ENCODE measurements at places on chromosomes 7 and 10.

- no peak for DNase-seq
These were observed 66.8 kb downstream of the CACNA2D1 start for GRCh38 chr7:82376739-82377138.

- no peak for DNase-seq
These were observed 70.8 kb downstream of the CLIP2 start for GRCh38 chr7:74360008-74360407.

GRCh38 chr7:51226063-51226755, 90.4 kb downstream of the COBL start:
- no peak for DNase-seq

DNA sequence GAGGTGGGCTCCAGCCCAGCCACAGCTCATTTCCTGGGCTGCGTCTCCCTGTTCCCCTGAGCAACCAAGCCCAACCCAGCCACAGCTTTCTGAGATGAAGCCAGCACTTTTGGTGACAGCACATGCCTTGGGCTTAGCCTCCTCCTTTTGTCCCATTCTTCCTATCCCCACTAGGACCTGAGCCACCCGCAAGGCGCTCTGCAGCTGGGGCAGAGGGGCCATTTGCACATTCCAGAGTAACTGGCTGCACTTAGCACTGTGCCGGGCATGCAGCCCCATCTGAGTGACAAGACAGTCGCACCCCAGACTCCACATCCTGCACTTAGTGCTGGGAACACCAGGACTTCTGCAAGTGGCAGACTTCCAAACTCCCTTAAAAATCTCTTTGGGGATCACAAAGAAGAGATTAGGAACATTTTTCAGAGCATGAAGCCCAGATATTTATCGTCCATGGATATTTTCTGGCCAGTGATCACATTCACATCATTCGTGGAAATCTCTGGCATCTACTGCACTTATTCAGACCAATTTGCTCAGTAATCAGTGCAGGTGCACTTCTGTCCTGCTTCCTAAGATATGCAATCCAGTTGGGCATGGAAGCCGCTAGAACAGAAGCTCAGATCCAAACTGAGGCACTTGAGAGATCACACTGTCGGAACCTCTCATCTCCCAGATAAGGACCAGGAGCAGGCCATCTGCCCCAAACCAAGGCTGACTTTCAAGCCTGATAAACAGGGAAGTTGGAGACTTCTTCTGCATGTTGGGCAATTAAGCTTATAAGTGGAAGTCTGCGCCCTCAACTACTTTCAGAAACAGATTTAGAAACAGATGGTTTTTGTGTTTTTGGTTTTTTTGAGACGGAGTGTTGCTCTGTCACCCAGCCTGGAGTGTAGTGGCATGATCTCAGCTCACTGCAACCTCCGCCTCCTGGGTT, 26.4 kb downstream of the CHST15 start:
- DNase-seq = no peak

GRCh38 chr7:156496363-156496769, 144.2 kb upstream of the RNF32 start:
- DNase-seq = no peak

DNA sequence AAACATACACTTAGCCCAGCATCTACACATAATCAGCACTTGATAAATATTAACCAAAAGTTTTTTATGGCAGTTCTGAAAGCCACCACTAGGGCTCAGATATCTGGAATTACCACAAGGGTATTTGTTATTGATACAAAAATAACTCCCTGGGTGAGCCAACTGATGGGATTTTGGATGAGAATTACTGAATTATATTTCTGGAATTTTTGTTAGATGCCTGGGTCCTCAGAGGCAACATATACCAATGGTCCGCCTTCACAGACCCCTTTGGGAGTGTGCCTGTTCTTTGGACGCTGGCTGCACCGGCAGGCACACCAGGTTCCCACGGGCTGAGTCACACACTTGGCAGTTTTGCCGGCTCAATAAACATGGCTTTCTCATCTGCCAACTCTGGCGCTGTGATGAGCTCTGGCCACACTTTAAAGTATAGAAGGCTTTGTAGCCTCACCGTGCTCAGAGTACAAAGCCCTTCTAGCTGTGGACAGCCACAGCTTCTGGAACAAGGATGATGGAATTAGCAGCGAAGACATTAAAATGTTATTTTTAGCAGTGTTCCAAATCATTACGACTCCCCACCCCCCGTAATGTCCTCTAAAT, 24.5 kb upstream of the EEPD1 start:
- DNase-seq = no peak

DNA sequence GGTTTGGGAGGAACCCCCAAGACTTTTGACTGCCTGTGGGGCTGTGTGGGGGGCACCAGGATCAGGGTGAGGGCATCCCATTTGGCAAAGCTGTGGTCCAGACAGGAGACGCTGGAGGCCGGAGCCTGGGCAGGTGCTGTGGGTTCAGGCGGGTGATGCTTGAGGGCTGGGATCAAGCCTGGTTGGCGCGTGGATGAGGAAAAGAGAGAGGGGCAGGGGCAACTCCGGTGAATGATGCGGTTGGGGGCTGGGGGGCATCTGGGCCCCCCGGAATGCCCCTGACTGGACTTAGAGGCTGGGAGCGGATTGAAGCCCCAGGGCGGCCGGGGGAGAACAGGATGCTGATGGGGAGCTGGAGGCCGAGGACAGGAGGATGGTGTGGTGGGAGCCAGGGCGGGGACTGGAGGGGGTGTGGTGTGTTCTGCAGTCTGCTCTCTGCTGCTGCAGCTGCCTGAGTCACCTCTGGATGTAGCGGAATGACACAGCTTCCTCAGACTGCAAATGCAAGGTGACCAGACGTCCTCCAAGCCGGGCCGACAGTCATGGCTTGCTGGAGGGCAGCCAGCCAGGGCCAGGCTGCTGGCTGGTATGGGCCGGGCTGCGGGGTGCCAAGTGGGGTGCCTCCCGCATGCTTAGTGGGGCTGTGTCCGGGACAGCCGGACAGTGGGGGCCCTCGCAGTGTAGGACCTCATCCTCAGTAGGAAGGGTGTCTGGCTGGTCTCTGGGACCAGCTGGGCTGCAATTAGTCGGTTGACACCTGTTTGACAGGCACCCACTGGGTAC, 3.2 kb downstream of the MAFK start:
- DNase-seq = peak; percentile 24

DNA sequence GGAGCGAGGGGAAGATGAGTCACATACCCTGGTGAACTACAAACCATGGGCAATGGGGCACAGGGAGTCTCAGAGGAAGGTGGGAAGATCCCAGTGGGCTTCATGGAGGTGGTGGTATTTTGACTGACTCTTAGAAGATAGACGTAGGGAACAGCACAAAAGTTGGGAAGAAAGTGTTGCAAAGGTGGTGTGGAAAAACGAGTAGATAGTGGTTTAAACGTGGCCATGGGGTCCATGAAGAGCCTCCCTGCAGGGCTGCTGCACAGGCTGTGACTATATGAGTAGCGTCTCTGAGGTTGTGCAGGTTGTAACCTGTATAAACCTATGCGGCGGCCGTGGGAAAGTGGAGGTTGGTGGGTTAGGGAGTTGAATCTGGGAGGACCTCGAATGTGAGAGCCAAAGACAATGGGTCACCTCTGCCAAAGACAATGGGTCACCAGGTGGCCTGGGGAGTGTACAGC, 13.8 kb downstream of the LZTS2 start:
- no peak for DNase-seq

DNA sequence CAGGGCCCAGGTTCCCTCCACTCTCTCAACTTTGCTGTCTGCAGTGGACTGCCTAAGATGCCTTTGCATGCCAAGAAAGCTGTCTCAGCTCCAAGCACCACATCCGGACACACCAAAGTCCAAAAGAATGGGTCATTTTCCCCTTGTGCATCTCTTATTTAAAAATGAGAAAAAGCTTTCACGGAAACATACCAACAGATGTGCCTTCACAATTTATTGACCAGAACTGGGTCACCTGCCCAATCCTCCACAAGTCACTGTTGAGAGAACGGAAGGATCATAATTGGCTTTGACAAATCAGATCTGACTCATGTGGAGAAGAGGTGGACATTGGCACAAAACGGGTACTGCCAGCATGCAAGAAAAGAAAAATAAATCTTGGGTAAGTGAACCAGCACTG, 258.3 kb downstream of the SNX13 start:
- no peak for DNase-seq

DNA sequence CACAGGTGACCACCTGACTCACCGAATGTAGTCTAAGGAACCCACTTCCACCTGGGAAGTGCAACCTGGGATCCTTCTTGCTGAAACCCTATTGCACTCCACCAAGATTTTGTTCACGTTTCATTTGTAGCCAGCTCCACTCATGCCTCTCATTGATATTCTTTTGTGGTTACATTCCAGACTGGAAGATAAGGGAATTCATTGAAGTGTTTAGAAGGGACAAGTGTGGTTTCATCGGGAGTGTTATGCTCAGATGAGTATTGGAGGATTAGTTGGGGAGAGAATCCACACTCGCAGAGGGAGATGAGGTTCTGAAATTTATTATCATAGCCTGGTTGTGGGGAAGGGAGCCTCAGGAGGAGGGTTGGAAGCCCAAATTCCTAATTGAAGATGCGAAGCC, 320.4 kb downstream of the KCNMA1 start:
- no peak for DNase-seq
